Activated CD4-positive, alpha-beta T cell treated with anti-CD3 and anti-CD28 coated beads, Interleukin-2, amount 50 U/mL, for 16 hours (primary cell): ENCODE measurements at places on chromosomes 2 and 18.

- DNase-seq, result no peak
Observed at GRCh38 chr18:78319961-78320360, 659.7 kb upstream of the SALL3 start.

DNA sequence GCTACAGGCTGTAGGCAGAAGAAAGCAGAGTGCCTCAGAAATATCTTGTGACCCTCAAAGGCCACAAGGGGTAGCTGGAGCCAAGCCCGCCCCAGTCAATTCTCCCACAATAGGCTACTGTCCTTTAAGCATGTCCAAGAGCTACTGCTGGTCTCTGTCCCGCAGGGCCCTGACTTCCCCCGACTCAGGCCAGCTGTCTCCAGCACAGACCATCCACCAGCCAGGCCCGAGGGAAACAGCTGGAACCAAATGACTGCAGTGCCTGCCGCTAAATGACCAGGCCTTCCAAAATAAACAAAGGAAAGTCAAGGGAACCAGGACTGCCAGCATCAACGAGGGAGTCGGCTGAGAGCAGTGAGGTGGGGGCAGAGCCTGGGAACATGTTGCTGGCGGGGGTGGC, 36.7 kb downstream of the MCFD2 start:
- no peak for DNase-seq

- no peak for DNase-seq
Observed at GRCh38 chr2:198441901-198442300, 637.5 kb downstream of the PLCL1 start.

DNA sequence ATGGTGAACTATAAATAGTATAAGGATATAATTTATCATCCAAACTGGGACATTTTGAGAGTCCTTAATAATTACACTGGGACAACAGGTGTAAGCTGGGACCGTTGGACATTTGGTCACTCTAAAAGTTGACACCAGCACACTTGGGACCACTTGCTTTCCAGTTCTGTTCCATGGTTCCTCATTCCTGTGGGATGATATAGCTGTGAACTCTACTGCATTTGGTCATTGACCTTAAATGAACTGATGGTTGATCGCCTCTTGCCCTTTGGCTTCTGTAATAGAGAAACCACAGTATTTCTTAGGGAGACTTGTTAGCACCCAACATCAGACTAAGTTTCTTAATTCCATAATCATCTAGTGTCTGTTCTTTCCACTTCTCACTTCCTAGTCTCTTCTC, 46.7 kb downstream of the EML6 start:
- DNase-seq, result no peak

GRCh38 chr2:170695521-170696410, 19.4 kb upstream of the SP5 start:
- DNase-seq, result no peak

- DNase-seq, result peak; percentile 27
Observed at GRCh38 chr18:48835119-48835518, 115.6 kb downstream of the SMAD7 start.

DNA sequence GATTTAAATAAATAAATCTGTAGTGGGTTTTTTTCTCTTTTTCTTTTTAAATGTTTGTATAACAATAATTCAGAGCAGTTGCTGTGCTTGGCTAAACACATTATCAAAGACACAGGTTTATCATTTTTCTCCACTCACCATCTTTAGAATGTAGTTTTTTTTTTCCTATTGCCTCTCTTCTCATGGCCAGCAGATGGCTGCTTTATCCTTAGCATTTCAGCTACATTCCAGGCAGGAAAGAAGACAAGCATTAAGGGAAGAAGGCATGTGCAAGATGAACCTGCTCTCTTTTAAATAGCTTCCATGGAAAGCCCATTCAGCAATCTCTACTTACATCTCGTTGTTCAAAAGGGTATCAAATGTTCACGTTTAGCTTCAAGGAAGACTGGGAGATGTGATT, 42.6 kb downstream of the ARHGAP15 start:
- no peak for DNase-seq

- peak; percentile 44 for DNase-seq
Observed at GRCh38 chr2:105576440-105577241, 168.1 kb upstream of the NCK2 start.

DNA sequence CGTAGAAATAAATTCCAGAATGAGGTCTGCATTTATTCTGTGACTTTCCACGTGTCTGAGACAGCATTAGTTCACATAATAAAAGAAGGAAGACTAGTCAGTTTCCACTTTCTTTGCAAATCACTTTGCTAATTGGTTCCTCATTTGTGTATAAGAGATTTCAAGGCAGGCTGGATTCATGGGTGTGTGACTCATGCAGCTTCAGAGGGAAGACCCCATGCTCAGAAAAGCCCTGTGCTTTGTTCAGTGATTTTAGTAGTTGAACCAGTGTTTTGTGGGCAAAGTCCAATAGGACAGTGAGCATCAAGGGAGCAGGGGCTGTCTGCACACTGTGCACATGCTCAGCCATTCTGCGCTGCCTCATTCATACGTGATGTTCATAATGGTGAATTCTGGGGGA, 297.8 kb downstream of the DLGAP1 start:
- DNase-seq, result no peak

- DNase-seq, result no peak
Observed at GRCh38 chr18:73340135-73340977, 472.6 kb upstream of the NETO1 start.

- DNase-seq, result no peak
Observed at GRCh38 chr2:234710066-234710465, 213.2 kb upstream of the ARL4C start.

DNA sequence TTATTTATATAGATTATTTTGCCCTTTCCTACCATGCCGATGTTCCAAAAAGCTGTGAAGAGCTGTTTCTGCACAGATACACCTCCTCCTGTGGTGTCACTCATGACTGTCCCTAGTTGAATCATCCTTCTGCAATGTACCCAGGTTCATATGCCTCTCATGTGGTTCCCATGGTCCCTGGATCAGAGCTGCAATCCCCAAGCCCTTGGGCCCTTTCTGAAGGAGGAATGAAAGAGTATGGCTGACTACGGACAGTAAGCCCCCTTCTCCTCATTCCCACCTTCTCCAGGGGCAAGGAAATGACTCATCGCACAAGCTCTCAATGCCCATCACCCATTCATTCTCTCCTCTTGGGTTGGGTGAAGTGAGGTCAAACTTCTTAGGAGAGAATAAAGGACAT, 63.9 kb upstream of the ACVR1 start:
- no peak for DNase-seq

DNA sequence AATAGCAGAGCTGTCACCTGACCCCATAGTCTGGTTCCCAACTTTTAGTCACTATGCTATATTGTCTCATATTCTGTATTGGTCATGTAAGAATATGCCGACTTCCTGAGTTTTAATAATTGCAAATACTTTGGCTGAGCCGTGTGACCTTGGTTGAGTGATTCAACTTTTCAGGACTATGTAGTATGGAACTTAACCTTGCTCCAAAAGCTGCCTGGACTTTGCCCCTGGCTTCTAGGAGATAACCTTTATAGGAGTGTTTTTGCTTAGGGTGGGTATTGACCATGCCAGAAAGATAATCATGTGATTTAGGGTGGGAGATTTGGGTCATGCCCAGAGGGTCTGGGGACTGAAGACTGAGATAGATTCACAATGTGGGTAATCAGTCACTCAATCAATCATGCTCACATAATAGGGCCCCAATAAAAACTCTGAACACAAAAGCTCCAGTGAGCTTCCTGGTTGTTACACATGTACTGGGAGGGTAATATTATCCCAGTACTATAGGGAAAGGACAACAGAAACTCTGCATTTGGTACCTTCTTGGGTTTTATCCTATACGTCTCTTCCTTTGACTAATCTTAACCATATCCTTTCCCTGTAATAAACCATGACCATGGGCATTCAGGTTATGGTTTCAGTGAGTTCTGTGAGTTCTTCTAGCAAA, 235.6 kb downstream of the RNF152 start:
- no peak for DNase-seq

- no peak for DNase-seq
Observed at GRCh38 chr2:36664696-36665076, 31.8 kb upstream of the VIT start.

DNA sequence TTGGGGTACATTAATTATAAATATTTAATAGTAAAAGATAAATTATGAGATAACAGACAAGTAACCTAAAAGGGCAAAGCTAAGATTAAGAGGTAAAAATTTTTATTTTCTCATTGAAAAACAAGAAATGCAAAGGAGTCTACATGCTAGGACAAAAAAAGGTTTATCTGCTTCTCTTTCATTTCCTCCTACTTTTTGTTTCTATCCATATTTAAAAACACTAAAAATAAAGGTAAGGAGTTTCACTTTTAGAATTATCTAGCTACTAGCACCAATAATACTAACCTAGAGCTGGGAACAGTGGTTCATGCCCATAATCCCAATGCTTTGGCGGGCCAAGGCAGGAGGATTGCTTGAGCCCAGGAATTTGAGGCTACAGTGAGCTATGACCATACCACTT, 1551.7 kb upstream of the SLC39A10 start:
- DNase-seq, result no peak

GRCh38 chr2:70367722-70368323, 66.0 kb upstream of the FAM136A start:
- no peak for DNase-seq

GRCh38 chr2:28588292-28588670, 92.4 kb downstream of the PLB1 start:
- DNase-seq, result no peak

DNA sequence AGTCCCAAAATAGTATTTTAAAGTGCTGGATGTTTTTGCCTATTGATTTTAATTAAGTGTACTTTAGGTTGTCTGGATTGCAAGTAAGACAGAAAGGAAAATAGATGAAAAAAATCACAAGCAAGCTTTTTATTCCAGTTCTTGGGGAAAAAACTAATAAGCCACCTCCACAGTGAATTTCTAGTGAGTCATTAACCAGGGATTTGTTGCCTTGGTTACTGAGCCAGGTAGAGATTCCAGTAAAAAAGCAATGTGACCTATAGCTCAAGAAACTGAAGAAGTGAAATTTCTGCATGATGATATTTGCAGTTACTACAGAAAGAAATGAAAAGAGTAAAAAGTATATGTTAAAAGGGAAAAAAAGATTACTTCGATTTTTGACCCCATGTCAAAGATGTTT, 160.6 kb downstream of the METTL4 start:
- DNase-seq, result no peak

- DNase-seq, result no peak
Observed at GRCh38 chr2:197538412-197538811, 22.5 kb downstream of the MOB4 start.

GRCh38 chr2:130766037-130766436, 10.7 kb downstream of the AMER3 start:
- DNase-seq, result no peak

GRCh38 chr2:20988905-20989304, 55.0 kb downstream of the APOB start:
- DNase-seq, result no peak

DNA sequence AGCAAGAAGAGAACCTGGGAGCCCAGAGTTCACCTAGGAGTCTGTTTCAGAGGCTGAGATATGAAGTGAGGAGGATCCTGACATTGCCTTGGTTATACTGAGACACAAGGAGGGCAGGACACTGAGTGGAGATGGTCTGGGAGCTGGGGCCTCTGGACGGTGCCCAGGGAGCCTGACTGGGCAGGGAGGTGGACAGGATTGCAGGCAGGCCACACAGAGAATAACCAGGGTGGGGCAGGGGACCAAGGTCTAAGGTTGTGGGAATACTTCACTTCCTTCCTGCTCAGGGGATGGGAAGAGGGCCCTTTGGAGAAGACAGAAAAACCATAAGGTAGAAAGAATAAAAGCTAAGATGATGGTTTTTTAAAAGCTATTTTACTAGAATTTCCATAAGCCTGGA, 18.7 kb downstream of the EDAR start:
- DNase-seq, result no peak

GRCh38 chr18:74342416-74343043, 26.9 kb downstream of the C18orf63 start:
- peak; percentile 36 for DNase-seq

DNA sequence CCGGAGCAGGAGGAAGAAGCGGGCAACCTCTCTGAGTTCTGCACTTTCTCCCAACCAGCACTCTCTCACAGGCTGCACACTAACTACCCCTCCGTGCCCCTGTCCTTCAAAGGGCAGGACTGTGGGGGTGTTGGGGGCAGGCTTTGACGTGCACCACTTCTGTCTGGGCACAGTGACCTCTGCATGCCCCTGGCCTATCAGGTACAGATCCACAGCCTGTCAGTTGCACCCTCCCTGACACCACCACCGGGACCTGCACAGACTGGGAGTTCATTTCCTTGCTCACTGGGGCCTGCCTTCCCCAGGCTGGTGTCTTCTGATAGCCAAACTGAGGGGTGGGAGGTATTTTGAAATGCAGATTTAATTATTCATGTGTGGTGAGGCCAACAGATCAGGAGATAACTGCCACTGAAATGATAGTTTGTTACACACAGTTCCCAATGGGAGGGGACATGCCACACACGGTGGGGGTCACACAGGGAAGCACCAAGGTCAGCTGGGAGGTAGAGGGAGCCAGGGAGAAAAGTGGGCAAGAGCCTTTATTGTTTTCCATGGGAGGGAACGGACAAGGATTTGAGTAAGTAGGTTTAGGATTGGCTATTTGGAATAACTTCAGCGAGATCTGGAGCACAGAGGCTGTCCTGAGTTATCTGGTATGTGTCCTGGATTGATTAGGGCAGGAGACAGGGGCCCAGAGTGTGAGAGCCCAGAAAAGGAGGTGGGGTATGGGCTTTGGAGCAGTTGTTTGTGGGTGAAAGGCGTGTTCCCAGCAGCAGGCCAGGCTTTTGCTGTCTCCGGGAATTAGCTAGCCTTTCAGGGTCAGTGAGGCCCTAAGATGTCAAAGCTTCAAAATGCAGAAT, 251.6 kb downstream of the AFF3 start:
- no peak for DNase-seq

- peak; percentile 14 for DNase-seq
Observed at GRCh38 chr2:231929961-231930592, 3.9 kb upstream of the NPPC start.

- DNase-seq, result no peak
Observed at GRCh38 chr2:210860276-210860675, 303.9 kb downstream of the CPS1 start.

GRCh38 chr2:238946318-238947242, 98.7 kb downstream of the TWIST2 start:
- no peak for DNase-seq

DNA sequence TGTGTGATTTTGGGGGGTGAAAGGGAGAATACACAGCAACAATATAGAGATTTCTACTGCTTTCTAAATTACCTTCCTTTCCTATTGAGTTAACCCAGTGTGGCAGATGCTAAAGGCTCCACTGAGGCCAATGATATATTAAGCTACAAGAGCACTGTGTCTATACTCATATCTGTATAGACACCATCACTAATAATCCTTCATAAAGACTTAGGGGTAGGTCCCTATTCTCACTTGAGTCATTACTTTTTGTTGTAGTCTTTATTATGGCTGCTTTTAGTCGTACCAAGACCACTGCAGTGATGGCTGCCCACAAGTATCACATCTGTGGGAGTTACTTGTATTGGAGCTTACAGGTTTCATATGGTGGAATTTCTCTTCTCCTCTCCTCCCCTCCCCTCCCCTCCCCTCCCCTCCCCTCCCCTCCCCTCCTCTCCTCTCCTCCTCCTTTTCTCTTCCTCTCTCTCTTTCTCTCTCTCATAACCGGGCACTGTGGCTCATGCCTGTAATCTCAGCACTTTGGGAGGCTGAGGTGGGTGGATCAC, 637.6 kb downstream of the ADCYAP1 start:
- no peak for DNase-seq
